Uterus (tissue), 4 donors: ENCODE measurements at places on chromosomes 3 and 15. TPM values are rescaled to one million over a fixed set of nuclear protein-coding genes. Genes with fewer than 3 reads are reported as not detected.

- DNase-seq, result no peak
These were observed 67.6 kb downstream of the FNDC3B start for GRCh38 chr3:172106989-172107388.

DNA sequence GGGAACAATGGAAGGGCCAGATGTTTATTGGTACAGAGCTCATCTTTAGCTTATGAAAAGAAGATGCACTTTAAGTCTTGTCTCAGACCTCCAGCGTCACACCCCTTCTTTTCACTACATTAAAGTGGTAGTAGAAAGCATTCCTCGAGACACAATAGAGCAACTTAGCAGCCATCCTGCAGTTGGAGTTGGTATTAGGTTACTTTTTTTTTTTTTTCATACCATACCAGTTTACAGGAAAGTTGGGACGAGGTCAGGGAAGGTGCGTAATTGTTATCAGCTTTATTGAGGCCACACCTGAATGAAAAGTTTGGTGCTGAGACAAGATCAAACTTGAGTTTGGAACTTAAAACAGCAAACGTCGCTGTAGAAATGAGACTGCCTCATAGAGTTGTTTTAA lies 203.8 kb downstream of the SOX2 start:
- no peak for DNase-seq

- no peak for DNase-seq
These were observed 262.0 kb downstream of the CGGBP1 start for GRCh38 chr3:87796843-87797185.

DNA sequence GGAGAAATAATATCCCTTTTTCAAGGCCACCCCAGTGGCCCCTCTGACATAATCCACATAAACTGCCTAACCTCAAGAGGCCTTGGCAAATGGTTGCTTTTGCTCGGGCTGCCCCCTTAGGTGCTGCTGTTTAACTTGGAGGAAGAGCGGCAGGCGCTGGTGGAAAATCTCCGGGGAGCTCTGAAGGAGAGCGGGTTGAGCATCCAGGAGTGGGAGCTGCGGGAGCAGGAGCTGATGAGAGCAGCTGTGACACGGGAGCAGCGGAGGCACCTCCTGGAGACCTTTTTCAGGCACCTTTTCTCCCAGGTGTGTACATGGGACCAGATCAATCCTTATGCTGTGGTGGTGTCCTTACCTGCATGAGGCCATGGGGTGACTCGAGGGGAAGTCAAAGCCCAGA lies 15.0 kb downstream of the DUOX1 start:
- DNase-seq, result no peak

DNA sequence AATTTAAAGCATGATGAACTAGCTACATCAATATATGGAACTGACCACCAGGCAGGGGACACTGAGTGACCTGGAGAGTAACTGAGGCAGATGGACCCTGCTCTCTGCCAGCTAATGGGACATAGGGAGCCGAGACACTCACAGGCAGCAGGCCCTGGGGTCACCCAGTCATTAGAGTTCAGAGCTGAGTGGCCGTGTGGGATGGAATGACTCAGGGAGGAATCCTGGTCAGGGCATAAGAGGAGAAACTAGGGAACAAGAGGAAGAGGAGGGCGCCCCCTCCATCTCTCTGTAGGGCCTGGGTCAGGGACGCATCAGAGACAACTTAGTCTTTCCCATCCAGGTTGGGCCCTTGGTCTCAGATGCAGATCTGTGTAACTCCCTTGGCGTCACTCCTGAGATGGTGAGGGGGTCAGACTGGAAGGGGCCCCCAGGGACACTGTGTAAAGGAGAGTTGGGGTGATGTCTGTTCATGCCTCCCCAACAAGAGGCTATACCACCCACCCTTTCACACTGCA lies 39.8 kb downstream of the CCDC12 start:
- DNase-seq, result no peak

Gene IGDCC3
- total RNA-seq, result not detected

Gene ATP13A5
- not detected for total RNA-seq
